Activated naive CD4-positive, alpha-beta T cell (primary cell): ENCODE measurements at places on chromosomes 5 and 9.

DNA sequence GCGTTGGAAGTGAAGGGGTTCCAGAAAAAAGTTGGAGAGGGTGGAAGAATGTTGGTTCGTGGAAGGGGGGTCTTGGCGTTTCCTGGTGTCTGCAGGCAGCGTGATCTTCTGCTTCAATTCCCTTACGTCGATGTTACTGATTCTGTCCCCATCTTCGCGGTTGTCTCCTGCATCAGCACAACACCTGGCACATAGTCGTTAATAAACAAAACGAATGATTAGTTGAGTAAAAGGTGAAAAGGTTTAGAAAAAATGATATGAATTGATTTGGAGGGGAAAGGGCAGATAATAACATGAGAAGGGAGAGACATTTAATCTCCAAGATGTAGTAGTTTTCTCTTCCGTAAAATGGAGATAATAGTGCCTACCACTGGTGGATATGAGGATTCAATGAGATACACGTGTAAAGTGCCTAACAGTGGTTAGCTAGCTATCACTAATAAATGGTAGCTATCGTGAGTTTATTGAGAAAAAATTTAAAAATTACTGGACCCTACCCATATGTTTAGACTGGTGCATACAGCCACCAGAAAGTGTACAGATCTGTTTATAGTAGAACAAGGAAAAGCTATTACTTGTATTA is 556 bp downstream of the MTREX start:
- DNase-seq, result no peak

DNA sequence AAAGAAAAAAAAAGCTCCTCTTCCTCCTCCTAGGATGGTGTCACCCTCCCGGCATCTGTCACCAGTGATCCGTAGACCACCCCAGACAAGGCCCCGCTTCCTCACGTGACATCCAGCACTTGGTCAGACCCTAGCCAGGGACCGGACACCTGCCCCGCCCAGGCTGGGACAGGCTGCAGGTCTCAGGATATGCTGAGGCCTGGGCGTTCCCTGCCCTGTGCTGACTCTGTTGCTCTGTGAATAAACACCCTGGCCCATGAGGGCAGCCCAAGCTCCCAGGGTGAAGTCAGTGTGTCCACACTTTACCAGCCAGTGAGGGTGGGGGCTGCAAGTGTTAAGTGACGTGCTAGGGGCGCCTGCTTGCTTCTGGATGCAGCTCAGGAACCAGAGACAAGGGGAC is 5.6 kb downstream of the EDF1 start:
- DNase-seq, result no peak

DNA sequence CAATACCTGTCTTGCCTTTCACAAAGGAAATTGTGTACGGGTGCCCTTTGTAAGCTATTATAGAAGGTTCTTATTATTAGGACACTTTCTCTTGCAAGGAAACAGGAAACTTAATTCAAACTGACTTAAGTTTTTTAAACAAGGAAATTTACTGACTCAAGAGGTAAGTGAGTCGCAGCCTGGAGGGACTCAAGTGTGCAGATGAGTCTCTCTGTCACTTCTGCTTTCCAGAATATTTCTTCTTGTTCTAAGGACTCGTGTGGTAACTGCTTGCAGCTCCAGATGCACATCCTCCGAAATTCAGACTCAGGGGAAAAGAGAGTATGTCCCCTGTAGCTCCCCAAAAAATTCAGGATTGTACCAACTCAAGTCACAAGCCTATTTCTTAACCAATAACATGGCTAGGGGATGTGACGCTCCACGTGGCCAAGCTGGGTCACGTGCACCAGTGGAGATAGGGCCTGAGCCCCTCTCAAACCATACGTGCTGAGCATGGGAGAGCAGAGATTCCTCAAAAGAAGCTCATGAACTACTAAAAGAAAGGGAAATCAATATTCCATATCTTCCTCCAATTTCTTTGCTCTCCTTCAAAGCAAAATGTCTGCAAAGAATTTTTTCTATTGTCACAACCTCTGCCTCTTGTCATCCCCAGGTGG is 49.2 kb upstream of the ERCC6L2 start:
- DNase-seq, result no peak

- DNase-seq, result no peak
Observed at GRCh38 chr9:133470427-133470924, 8.4 kb downstream of the SLC2A6 start.

DNA sequence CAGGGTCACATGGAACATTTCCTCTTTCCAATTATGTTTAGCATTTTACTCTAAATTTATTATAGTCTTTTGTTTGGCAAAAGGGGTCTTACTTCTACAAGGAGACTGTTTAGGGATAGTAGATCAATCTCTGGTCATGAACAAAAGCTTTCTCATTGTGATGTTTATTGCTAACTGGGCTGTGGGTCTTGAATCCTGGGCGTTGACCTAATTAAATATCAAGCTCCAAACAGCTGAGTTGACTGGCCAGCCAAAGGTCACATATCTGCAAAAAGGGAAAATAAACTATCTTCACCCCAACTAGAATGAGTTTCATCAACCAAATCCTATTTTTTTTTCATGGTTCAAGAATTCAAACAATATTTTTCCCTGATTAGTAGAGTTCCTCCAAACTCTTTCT is 245.4 kb upstream of the TUT7 start:
- DNase-seq, result no peak

- DNase-seq, result no peak
Observed at GRCh38 chr9:108033976-108034964, 544.7 kb upstream of the KLF4 start.

- DNase-seq, result no peak
Observed at GRCh38 chr9:133731876-133732638, 6.1 kb downstream of the SARDH start.

DNA sequence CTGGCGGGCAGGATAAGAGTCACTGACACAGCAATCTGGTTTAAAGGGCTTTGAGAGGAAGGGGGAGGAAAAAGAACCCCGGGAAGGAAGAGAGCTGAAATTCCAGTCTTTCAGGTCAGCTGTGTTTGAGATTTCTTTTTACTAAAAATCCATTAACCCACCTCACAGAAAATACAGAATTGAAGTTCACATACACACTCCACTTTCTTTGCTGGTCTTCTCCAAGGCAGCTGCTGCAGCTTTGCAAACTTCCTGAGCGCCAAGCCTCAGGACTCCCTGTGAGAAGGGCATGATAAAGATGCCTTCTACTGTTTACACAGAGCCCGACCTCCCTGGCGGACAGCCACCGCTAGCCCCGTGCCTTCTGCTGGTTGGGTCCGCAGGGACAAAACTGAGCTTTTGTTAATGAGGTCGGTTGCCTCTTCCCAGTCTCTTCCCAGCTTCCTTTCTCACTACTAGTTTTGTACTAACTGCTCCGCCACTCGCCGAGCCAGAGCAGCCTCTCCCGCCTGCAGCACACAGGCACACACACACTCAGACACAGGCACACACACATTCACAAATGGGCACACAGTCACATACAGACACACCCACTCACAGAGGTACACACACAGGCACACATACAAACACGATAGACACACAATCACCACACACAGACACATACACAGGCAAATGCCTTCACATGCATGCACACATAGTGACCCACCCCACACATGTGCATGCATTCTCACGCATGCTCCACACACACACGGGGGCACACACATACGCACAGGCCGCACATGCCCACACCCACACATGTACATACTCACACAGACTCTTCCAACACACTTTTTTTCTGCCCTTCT is at the start of gene FREM1:
Gene FREM1 (minus strand): TSS at position 468 of the 845 bp plus-strand sequence. CDS start 41,451 bp downstream, outside the sequence.
- DNase-seq, result no peak
